ENCODE measurements at places on chromosomes 6 and 20. TPM values are rescaled to one million over a fixed set of nuclear protein-coding genes. Genes with fewer than 3 reads are reported as not detected.

DNA sequence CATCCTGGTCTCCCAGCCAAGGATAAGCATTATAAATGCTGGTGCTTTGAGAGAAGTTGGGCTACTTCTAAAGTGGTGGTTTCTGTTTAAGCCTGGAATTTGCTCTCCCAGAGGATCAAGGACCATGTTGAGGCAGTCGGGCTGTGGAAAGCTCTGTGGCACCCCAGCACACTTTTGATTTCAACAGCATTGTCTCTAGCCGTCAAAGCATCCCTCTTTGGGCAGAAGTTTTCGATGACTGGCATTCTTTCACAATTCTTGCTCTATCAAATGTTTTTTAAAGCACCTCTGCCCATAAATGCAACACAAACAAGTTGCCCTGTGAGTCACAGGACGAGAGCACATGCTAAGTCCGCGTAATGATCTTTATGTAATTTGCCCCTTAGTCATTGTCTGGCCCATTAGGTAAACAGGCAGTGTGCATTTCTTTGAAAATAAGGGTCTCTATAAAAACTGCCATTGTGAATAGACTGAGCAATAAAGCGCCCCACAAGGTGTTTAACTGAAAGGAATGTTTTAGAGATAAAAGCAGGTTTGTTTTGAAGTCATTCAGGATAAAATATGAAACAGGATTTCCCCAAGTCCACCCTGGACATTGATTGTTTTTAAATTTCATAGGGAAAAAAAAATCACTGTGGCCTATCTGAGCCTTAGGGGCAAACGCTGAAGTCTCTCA, 44.7 kb upstream of the FOXQ1 start:
- H3K27ac ChIP-seq: no peak overlapping the region
- no peaks in the 10 kb centered on the region for H3K36me3 ChIP-seq
- no peaks in the 10 kb centered on the region for H3K27me3 ChIP-seq
- H3K4me3 ChIP-seq: no peak overlapping the region
- DNase-seq: no peak

Gene LHFPL5
- total RNA-seq: not detected

DNA sequence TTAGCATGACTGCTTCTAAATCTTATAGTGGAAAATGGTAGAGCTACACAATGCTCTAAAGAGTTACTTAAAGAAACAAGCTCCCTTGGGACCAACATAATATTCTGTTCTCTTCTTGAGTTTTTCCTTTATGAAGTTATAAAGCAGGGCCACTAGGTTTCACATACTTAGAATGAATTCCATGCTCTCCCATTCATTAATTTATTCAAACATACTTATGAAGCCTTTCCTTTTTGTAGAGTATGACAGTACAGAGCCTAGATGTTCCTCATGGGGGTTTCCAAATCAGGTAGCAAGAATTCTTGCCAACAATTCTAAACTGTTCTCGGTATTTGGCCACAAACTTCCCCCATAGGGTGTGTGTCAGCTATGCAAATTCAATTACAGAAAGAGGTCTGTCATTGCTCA, 20.6 kb upstream of the FABP7 start:
- no peak overlapping the region for H3K4me3 ChIP-seq
- DNase-seq: no peak
- H3K27ac ChIP-seq: no peak overlapping the region
- H3K27me3 ChIP-seq: no peaks in the 10 kb centered on the region
- H3K4me1 ChIP-seq: no peaks in the 10 kb centered on the region

DNA sequence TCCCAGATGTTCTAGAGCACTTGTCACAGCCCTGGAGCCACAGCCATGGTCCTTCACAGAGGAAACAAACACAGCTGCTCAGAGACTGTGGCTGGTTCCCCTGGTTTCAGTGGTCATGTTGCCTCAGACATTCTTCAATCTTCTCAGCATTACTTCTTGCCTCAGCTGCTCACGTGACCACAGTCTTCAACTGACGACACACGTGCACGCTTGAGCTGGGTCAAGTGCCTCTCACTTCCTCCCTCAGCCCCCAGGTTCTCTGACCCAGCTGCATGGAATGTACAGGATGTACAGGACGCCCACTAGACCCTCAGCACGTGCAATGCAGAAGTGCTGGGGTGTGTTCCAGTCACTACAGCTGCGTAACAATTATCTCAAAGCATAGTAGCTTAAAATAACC, 159.8 kb upstream of the GGTLC1 start:
- H3K27me3 ChIP-seq: no peaks in the 10 kb centered on the region
- no peak for DNase-seq
- no peak overlapping the region for H3K27ac ChIP-seq
- no peaks in the 10 kb centered on the region for H3K36me3 ChIP-seq
- no peak overlapping the region for H3K4me3 ChIP-seq

DNA sequence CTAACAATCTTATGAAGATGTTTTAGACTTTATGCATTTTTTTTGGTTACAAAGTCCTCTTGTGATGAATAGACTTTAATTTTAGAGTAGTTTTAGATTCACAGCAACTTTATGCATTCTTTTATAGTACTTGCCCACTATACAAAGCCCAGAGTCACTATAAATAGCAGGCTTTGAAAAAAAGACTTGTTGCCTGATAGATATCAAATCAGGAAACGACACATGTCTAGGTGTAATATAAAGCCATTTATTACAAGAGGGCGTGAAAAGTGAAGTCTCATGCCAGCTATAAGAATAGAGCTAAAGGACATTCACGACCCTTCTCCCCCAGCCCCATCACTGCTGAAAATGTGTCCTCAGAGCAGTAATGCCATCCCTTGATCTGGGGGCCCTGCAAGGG, 78.0 kb upstream of the MRPS10 start:
- no peak for DNase-seq
- H3K36me3 ChIP-seq: peaks cover 21% of the 10 kb centered on the region
- no peak overlapping the region for H3K27ac ChIP-seq

Gene SAMD3
- not detected for total RNA-seq

Gene TTLL9
- not detected for total RNA-seq

GRCh38 chr20:42082611-42083010, 464.4 kb upstream of the CHD6 start:
- H3K27ac ChIP-seq: no peak overlapping the region
- no peaks in the 10 kb centered on the region for H3K36me3 ChIP-seq
- no peak for DNase-seq
- no peaks in the 10 kb centered on the region for H3K4me1 ChIP-seq
- no peaks in the 10 kb centered on the region for H3K27me3 ChIP-seq
